ENCODE measurements at places on chromosomes 6 and 20.

DNA sequence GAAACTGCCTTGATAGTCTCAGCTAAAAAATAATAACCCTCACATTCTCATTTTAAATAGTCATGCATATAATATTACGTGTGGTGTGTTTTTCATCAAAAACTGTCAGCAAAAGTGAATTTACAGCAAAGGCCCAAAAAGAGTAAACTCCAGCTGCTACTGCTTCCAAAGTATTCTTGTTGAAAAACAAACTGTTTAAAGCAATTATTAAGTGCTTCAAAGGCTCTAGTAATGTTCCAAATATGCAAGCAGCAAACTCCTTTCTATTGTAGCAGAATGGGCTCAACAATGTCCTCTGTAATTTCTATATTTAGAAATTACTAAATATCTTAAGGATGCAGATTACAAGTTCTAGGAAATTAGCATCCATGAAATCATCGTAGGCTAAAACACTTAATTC lies 280.0 kb upstream of the TBX18 start:
- no peak for DNase-seq

DNA sequence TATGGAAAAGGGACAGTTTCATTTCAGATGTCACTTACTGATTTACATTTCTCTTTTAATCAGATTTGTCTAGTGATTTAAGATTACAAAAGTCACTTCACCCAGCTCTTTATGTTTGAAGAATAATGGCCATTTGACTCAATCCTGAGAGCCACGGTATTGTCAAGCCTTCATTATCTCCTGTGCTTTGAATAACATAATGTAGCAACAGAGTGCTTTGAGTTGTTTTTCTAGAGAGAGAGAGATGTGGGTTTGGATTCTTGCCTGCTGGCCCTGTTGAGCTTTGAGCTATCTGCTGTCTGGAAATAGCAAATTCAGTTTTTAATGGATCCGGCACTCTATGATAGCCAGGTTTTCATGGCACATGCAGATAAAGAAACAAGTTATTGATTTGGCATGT lies 478.4 kb upstream of the SOX4 start:
- DNase-seq, result no peak

DNA sequence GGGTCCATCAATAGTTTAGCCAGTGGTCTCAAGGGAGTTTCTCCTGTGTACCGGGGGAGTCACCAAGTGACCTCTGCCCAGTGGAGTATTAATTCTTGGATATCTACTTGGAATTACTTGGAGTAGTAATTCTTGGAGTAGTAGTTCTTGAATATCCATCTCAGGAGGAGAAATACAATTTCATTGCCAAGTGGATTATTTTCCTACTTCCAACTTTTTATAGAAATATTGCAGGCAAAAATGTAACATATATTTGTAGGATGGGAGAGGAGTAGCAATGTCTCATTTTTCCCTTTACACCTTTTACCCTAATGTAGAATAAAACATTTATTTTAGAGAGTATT lies 91.6 kb upstream of the FAM184A start:
- no peak for DNase-seq

DNA sequence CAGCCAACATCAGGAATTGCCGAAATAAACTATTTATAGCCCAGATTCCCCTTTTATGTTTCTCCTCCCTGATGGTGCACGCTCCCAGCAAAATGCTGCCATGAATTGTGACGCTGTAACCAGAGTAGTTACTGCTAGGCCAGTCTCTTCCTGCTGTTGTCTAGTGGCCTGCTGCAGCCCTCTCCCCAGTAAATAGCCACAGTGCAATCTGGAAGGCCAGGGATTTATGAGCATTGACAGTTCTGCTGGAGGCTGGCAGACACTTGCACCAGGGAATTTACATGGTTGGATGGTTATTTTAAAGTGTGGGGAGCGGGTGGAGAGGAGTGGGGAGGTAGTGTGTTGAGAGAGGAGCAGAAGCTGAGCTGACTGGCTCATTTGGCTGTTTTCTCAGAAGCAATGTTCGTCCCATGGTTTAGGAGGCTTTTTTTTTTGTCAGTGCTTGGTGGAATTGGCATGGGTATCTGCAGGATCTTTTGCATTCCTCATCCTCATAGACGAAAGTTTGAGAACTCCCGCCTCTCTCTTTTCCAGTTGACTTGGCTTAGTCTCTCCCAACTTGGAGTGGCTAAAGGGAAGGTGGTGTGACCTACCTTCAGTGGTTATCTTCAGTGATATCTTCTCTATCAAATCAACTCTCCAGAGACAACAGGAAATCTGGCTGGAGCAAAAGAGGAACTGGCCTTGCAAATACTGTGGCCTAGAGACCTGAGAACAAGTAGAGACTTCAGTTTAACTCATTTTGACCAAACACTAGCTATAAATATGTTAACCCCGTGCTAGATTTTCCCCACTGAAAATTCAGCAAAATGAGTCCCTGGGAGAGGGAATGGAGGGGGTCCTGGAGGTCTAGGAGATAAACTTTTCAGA lies 99.3 kb upstream of the VSTM2L start:
- no peak for DNase-seq

DNA sequence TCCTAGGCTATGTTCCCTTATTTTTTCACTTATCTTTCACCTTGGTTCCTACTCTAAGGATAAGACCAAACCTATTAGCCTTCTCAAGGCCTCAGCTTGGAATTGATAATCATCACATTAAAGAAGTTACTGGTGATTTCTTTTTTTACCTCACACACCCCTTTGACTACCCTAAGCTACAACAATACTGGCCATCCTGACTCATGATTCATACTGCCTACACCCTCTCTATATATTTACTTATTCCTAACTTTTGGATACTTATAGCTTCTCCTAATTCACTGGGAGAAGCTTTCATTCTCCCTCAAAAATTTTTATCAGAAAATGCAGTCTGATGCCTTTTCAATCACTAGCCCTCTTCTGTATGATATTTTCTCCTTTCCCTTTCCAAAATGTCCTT lies 256.1 kb downstream of the TBX18 start:
- DNase-seq, result no peak

DNA sequence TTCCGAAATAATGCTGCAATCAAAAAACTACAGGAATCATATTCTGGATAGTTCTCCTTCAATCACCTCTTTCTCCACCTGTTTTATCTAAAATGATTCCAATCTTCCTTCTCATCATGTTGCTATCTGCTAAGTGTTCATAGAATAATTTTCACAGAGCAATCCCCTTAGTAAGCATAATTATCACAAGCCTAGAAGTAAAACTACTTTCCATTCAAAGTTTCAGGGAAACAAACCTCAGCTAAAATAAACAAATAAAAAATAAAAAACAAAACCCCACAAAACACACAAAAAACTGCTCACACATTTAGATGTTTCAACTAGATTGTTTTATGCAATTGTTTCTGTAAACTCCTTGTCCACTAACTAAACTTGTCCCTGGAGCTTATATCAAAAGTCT lies 291.2 kb downstream of the PHACTR1 start:
- no peak for DNase-seq

GRCh38 chr6:156840606-156841005 lies 63.4 kb downstream of the ARID1B start:
- no peak for DNase-seq

DNA sequence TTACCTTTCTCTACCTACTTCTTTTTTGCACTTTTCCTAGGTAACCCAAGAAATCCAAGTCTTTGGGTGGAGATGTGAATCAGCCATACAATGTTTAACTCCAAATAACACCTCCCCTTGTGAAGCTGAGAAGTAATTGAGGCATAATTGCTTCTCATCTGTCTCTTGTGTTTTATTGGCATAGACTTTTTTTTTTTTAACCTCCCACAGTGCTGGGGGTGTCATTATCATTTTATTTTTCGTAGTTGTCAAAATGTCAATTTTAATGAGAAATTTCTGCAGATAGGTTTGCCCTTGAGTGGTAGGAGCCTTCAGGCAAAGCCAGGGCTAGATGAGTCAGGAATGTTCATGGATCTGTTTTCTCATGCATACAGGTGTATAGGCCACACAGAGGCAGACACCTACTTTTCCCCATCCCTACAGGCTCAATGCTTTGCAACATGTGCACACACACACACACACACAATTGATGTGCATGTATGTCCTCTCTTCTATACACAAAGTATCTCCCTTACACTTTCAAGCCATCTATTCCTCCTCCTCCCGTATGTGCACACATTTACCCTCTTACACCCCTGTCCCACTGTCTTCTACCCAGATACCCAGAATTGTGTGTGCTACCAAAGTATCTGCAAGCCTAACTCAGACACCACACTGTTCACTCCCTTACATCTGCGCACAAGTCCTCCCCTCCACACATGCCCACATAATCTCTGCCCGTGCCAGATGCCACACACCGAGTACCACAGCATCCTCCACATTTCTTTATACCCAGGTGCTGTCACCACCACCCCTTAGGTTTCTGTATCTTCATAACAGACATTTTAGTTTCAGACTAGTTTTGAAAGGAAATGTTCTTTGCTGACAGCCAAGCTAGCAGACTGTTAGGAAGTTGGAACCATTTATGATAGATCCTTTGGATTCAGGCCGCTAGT lies 22.0 kb downstream of the RALY start:
- DNase-seq, result no peak

- no peak for DNase-seq
These were observed 226.4 kb upstream of the SOX4 start for GRCh38 chr6:21367148-21367547.

- DNase-seq, result no peak
These were observed 16.0 kb upstream of the GSTA2 start for GRCh38 chr6:52779237-52779636.

GRCh38 chr6:23663096-23663495 lies 462.9 kb upstream of the NRSN1 start:
- no peak for DNase-seq

- DNase-seq, result no peak
These were observed 113.8 kb downstream of the CEBPB start for GRCh38 chr20:50304501-50304856.

DNA sequence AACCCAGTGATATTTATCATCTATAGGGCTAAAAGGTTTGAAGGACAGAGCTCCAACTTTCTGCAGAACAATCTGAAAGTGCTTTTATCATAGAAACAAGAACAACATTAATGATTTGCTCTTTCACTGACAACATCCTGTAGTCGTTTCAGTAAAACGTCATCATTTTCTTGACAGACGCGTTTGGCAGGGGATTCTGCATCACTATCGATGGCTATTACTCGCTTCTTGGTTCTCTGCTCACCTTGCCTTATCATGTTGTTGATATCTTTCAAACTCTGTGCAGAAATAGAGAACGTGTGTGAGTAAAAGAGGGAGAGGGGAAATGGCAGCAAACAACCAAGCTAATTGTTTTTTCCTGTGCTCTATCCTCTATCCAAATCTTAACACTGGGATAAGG lies 47.1 kb upstream of the SAMHD1 start:
- no peak for DNase-seq

GRCh38 chr6:136614994-136615393 lies 64.8 kb upstream of the MAP7 start:
- DNase-seq, result no peak

DNA sequence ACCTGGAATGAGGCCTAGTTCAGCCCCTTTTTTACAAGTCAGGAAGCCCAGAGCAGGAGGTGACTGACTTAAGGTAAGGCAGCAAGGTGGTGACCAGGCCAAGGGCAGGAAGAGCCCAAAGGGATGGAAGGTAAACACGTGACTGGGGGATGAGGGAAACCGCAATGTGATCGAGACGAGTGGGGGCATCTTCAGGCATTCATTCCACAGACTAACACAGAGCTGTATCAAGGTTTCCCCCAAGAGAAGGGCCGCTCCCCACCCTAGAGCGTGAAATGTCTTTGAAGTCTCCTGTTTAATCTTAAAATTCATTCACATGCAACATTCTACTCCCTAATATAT lies 76.3 kb upstream of the PIM1 start:
- DNase-seq, result no peak

- DNase-seq, result no peak
These were observed 484.0 kb downstream of the C6orf118 start for GRCh38 chr6:164825386-164825785.

DNA sequence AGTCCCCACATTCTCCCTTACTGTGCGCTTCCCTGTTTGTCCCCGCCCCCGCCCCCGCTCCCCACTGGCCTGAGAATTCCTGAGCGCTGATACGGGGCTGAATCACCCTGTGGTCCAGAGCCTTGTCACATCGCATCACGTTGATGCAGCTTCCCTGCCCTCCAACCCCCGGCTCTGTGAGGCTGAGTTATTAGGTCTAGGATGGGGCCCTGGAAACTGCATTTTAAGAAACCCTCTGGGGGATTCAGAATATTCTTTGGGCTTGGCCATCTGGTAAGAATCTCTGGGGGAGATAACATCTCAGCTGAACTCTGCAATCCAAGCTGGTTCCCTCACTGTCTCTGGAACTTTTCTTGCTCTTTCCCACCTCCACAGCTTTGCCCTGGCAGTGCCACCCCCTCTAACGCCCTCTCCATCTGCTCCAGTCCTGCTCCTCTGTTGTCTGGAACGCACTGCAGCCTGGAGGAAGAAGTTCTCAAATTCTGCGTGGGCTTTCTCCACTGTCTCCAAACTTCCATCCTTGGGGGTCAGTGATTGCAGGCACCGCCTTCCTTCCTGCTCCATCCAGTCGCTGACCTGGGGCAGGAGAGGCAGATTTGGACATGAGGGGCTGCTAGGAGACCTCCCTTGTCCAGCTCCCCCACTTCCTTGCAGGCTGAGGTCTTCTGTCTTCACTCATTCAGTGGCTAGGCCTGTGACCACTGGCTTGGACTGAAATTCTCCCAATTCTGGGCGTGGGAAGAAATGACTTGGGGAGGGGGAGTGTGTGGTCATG lies 42.6 kb downstream of the KIAA1755 start:
- DNase-seq, result no peak

DNA sequence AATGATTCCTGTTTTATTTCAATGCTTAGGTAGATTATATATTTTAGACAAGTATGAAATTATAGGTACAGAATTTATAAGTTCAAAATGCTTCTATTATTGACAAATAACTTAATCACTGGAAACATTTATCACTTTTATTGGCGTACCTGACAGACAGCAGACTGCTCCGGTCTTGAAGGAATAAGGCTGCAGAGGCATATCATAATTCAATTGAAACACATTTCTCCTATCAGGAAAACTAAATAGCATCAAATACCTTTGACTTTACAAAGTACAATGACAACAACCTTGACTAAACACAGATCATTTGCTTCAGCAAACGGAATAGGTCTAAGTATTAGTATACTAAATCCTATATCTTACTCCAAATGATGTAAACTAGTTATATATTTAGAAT lies 91.3 kb downstream of the GRIK2 start:
- DNase-seq, result no peak

DNA sequence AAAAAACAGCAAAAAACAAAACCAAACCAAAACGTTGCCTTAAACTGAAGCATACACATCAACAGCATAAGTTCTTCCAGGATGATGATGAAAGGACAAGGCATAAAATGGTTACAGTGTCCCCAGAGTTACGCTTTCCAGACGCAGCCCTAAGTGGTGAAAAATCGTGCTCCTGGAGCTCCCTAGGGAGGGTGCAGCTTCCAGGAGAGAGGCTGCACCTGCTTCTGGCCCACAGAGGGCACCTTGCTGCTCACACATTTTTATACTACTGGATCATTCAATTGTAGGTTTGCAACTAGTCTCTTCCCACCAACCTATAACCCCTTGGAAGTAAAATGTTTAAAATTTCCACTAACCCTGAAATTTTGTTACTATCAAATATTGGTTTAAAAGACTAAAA lies 115.0 kb downstream of the PRKN start:
- no peak for DNase-seq
